ENCODE measurements at places on chromosomes 13 and 19.

DNA sequence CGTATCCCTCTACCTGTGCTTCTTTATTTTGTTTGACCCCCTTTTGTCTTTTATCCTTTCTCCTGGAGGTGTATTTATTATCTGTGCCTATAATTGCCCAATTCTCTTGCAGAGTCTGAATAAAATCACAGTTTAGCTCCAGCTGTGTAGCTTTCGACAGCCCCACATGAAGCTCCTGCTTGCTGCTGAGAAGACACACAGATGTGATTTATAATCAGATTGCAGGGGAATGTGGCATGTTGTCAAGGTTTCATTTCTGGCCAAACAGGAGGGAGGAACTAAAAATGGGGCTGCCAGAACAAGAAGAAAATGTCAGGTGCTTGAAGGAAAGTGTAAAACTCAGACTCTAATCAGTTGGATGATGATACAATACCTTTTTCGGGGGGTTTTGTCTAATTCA lies 22.7 kb downstream of the CCNA1 start:
- no peak for DNase-seq

DNA sequence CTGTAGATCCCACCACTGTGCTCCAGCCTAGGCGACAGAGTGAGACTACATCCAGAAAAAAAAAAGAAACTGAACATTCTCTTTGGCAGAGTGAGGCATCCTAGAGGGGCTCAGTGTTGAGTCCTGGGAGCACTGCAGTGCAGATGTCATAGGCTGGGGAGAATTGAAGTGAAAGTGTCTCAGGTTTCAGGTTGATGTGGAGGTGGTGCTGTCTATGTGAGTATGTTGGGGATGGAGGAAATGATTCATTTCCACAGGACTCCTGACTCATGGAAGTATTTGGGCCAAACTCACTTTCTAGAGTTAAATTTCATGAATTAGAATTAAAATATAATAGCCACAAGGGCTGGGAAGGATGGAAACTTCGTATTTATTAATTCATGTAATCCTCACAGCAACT lies 134.4 kb upstream of the TSC22D1 start:
- DNase-seq: peak; percentile 69

- DNase-seq: no peak
Measured at GRCh38 chr13:33186861-33187291, 98.7 kb downstream of the STARD13 start.

DNA sequence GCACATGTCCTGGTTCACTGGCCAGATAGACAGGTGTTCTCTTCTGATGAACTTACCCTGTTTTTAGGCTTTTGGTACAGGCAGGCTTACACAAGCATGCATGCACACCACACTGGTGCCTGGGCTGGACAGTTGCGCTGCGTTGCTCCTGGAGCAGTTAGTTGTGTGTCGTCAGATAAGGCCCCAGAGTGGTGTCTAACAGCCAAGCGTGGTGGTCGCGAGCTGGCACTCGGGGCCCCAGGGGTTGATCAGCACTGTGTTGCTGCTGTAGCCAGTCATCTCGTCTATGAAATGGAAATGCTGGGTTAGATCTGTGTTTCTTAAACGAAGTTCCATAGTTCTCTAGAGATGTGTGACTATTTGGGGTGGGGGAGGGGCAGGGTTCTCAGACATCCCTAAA lies 24.6 kb upstream of the TEX29 start:
- DNase-seq: no peak

- DNase-seq: peak; percentile 24
Measured at GRCh38 chr19:41456342-41456918, 13.5 kb downstream of the ERICH4 start.

Data from AG08396 (cell line).